ENCODE measurements at places on chromosomes 3 and 15.

GRCh38 chr3:140586311-140586710 is 91.6 kb upstream of the TRIM42 start:
- no peak for DNase-seq

GRCh38 chr3:132709761-132710160 is 12.4 kb downstream of the NPHP3 start:
- DNase-seq = no peak

- no peak for DNase-seq
These were observed 74.2 kb upstream of the FBN1 start for GRCh38 chr15:48719668-48720067.

GRCh38 chr15:74613953-74614743 is 1.5 kb upstream of the CLK3 start:
- DNase-seq = no peak

DNA sequence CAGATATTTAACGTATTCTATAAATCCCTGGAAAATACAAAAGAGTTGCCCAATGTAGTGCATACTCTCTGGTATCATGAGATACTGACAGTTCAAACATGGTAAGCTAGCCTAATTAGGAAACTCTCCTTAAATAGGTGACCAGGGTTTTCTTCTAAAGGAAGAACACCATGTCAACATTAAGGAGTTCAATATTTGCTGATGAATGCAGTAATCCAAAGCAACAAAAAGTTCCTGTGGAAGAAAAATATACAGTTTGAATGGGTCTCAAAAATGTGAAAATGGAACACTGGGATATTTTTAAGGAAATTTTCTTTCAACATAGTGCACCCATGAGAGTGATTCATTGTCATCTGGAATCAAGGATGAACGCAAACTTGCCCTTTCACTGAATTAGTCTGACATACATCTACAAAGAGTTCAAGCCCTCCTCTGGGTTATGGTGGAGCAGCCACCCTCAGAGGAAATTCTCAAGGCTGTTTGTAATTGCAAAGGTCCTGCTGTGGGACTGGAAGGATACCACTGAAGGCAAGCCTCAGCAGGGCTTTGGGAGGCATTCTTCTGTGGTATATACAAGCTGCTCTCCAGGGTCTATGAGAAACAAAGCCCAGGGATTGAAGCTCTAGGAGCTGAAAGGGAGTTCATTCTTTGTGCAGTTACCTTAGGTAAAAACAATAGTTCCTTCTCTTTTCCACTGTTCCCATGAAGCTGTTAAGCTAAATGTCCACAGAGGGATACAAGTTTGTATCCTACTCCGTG is 700.3 kb downstream of the TUSC7 start:
- DNase-seq = no peak

GRCh38 chr3:157128771-157129681 is 30.9 kb downstream of the CCNL1 start:
- DNase-seq = peak; percentile 52

DNA sequence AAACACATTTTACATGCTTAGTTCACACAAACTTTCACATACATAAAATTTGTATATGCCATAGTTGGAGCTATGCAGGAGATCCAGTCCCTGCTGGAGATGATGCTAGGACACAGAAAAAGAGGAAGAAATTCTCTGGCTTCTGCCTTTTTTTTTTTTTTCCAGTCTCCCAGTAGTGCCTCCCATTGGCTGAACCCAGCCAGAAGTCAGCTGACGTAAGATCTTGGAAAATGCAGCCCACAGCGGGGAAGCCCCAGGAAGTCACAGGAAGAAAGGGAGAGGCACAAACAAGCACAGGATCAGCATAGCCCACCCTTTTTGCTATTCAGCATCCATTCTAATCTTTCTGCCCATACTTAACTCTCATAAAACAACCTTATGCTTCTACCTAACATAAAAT is 38.5 kb downstream of the SCN11A start:
- DNase-seq = no peak

DNA sequence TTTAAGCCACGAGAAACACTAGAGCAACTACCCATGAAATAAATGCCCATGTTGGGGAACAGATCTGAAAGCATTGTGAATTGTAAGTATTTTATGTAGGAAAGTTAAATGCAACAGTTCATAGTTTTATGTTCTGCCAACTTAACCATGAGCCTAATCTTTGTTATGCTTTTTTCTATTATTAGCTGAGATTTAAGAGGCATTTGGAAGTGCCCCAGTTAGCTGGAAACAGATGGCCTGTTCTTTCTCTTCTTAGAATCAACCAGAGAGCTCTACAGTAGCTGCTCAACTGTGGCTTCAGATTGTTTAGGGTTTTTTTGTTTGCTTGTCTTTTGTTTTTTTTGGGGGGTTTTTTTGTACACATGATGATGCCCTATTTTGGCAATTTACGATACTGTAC is 284.4 kb downstream of the KCNH8 start:
- no peak for DNase-seq

- DNase-seq = no peak
These were observed 136.2 kb downstream of the USP13 start for GRCh38 chr3:179788996-179789395.

DNA sequence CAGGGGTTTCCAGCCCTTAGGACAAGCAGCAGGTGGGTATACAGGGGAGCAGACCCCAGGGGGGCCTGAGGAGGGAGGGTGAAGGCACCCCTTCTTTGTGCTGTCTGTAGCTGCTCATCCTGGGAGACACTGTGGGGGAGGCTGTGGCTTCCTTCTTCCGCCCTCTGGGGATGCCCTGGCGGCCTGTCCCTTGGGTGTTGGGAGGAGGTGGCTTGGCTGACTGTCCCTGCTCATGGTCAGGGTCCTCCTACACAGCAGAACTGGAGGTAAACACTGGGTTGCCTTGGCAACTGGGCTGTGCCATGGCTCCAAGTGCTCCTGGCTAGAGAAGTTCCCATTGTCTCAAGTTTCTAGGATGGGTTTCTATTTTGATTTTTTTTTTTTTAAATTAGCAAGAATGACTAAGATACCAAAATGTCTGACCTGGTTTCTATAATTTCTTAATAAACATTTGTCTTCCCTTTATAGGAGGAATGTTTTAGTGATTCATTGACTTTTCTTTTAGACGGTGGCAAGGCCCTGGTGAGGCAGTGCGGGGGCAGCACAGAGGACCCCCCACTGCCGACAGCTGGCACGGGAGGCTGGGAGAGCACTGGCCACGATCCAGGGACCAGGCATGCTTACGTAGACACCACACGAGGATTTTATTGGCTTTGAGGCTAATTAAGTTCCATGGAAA is 12.4 kb downstream of the KLF13 start:
- peak; percentile 52 for DNase-seq

DNA sequence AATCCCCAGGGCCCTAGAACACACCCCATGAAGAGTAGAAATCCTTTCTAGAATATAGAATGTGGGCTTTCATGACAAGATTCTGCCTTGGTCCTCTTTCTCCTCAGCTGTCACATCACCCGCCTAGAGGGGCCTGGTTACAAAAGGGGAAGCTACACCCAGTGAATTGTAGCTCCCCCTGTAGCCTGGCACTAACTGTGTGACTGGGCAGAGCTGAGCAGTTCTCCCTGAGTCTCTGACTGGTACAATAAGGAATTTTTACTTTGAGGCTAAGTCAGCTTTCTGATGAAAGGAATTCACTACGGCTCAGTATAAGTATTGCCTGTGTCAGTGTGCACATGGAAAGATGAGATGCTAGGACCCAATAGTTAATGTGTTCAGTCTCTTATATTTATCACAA is 28.7 kb upstream of the ZNF148 start:
- no peak for DNase-seq

DNA sequence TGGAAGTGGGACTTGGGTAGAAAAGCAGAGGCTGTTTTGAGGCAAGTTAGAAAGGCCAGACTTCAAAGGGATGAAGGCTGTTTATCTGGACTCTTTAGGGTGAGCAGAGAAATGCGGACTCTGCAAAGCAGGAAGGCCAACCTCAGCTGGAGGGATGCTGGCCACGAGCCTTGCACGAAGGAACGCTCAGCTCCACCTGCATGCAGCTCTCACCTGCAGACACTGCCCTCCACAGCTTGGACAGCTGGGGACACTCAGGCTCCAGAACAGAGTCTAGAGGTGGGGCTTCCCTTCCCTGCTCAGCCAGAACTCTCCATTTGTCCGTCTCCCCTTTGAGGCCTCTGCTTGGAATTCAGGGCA is 229.7 kb downstream of the ADAMTS17 start:
- no peak for DNase-seq

- DNase-seq = peak; percentile 14
These were observed 157.2 kb downstream of the CHDH start for GRCh38 chr3:53688989-53689388.

- no peak for DNase-seq
These were observed 63.1 kb downstream of the ITGA11 start for GRCh38 chr15:68368731-68369435.

DNA sequence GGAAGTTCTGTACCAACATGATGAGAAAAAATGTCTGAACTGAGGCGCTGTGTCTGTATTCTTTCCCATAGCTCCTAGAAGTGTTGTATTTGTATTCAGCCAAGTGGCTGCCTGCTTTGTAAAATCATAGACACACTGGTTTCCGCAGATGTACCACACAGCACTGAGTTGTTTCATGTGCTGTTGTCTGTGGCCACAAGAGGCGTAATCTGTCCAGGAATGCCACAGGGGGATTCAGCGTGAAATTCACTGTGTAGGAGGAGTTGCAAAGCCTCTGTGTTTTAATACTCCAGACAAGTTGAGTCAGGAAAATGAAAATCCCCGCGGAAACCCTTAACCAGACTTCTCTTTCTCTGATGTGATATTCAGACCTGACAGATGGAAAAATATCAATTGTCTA is 462.2 kb downstream of the NSUN3 start:
- peak; percentile 31 for DNase-seq

DNA sequence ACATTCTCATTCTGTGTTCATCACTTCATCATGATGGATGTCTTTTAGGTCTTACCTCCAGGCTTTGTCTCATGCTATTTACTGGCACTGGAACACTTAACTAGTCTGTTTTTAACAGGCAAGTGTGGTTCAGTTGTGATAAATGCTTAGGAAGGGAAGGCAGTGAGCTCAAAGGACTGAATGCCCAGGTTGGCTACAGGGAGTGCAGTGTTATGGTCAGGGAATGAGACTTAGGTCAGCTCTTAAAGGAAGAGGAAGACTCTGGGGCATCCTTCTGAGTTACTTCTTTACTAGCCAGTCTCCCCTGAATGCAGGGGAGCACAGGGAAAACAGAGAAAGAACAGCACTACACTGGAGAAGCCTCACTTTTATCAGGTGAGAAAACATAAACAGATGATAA is 72.6 kb downstream of the TGFBR2 start:
- no peak for DNase-seq

DNA sequence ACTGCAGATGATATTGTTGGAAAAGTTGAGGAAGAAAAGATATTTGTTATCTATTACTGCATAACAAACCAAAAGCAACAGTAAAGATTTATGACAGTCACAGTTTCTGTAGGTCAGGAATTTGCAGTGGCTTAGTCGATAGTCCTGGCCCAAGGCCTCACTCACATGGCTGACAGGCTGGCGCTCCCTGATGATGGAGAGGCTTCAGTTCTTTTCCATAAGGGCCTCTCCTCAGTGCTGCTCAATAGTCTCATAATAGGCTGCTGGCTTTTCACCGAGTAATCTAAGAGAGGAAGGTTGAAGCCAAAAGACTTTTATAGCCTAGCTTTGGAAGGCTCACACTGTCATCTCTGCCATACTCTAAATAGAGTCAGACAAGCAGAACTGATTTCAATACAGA is 17.7 kb downstream of the IREB2 start:
- DNase-seq = no peak
